ENCODE measurements at places on chromosomes 16 and 17.
A peak's percentile ranks its signal among the peaks of the same experiment; 100 is the strongest.

- DNase-seq = no peak
These were observed 3.0 kb downstream of the IL27 start for GRCh38 chr16:28503470-28504259.

DNA sequence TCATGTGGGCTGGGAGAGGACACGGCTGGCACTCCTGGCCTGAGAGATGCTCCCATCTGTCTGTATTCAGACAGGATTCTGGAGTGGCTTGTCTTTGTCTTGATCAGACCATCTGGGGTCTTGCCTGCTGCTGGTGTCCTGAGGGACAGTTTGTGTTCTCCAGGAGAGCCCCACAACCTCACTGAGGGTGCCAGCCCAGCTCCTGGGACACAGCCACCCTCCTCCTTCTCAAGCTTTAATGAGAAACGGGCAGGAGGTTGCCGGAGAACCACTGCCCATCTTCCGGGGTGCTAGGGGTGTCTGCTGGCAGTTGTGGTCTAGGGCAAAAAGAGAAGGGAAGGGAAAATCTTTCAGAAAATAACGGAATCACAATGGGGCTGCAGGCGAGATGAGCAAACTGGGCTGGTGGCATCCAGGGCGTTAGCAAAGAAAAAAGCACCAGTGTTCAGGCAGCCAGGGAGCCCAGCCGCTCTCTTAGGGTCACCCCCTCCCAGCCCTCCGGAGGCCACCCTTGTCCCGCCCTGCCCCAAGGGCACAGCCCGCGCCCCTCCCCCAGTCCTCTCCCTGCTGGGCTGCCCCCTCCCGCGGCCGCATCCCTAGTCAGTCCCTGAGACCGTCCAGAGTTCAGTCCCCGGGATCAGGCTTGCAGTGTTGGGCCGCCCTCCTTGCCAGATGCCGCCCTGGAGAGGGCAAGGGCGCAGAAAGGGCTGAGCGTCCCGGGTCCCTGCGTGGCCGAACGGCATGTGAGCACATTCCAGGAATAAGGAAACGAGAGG lies 824.7 kb downstream of the KCNJ18 start:
- no peak for DNase-seq

GRCh38 chr17:61461586-61461966 lies 9.4 kb downstream of the TBX4 start:
- DNase-seq = no peak

DNA sequence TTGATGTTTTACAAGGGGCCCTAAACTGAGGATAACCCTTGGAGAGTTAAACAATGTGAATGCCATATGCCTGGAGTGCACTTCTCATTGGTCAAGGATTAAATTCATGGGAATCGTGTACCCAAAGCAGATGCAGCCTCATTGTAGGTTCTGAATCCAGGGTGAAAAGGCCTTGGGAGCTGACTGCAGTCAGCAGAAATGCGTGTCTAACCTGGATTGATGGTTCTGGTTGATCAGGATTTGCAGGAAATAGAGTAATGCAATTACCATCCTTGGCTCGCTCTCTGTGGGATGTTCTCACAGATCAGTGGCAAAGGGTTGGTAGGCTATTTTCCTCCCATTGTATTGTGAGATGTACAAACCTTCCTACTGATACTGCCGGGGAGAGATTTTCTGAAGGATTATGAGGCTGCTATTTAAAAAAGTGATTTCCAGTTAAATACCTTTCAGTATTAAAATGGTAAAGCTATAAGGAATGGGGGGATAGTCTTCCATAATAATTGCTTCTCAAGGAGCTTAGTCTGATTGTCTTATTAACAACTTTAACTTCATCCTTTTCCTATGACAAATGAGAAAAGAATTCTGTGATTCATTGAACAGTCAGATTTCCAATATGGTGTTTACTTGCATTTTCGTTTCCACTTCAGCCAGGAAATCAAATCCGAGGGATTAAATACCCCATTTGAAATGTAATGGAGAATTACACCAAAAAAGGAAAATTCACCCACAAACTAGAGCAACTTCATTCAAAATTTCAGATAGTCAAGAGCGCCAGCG lies 1028.1 kb upstream of the EEF2KMT start:
- DNase-seq = no peak

GRCh38 chr16:31186930-31187807 lies 7.2 kb downstream of the FUS start:
- no peak for DNase-seq

- DNase-seq = no peak
These were observed 268.6 kb upstream of the FOXF1 start for GRCh38 chr16:86241681-86242080.

- DNase-seq = no peak
These were observed 481 bp downstream of the PDK2 start for GRCh38 chr17:50095626-50096037.

- no peak for DNase-seq
These were observed 17.0 kb downstream of the DHODH start for GRCh38 chr16:72025404-72026114.

GRCh38 chr16:709566-710499 lies 4.2 kb upstream of the FBXL16 start:
- DNase-seq = peak; percentile 77

- DNase-seq = no peak
These were observed 38.5 kb downstream of the USP22 start for GRCh38 chr17:21004016-21004930.

DNA sequence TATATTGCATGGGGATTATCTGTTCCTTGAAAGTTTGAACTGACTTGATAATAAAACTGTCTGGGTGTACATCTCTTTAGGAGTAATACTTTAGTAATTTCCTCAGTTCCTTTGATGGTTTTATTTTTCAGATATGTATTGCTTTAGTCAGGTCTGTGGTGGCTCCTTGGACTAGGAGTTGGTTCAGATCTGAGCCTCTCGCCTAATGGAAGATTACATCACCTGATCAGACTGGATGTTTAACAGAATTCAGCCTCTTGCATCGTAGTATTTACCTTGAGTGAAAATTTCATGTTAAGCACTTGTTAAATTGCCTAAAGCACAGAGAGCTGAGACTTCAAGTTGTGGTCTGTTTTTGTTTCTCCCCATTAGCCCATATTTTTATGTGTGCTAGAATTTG lies 267.3 kb downstream of the MAP2K4 start:
- DNase-seq = no peak

GRCh38 chr17:70187383-70187782 lies 18.1 kb downstream of the KCNJ2 start:
- no peak for DNase-seq

- no peak for DNase-seq
These were observed 60.6 kb downstream of the KPNA2 start for GRCh38 chr17:68096111-68096510.
